ENCODE measurements at places on chromosomes 6 and 20.

- peak; percentile 71 for DNase-seq
Measured at GRCh38 chr6:2841264-2842138, at the start of gene SERPINB1. Gene SERPINB1, minus strand, starts transcription at chr6:2841863. Its CDS starts 1,277 bp downstream, at chr6:2840586.

DNA sequence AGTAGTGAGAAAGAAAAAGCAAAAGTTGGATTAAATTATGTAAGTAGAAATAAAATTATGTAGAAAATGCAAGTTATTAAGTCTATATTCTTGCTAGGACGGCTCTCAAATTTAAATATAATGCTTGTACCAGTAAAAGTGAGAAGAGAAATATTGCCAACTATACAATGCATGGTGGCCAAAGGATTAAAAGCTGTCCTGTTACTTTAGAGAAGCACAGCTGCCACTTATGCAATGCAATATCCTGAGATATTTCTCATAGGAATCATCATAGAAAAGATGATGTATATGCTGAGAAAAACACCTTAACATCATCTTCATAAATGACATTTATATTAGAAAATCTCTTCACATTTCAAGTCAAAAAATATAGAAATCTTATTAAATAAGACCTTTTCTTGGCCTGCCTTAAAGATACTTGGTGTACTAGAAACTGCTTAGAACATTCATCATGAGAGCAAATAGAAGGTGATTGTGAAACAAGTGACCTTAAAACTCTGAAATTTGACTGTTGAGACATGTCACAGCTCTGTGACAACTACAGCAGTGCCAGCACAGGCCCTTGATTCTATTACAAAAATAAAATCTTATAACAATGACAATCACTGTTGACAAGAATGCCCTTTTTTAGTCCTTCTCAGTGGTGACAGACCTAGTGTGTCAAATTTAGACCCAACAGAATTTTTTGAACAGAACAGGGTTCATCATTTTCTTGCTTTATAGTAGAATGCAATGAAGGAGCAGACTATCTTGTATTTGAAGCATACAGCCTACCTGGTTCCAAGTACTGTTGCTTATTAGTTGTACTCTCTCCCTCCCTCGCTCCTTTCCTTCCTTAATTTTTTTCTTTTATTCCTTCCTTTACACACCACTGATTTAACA lies 173.1 kb downstream of the CLVS2 start:
- no peak for DNase-seq

DNA sequence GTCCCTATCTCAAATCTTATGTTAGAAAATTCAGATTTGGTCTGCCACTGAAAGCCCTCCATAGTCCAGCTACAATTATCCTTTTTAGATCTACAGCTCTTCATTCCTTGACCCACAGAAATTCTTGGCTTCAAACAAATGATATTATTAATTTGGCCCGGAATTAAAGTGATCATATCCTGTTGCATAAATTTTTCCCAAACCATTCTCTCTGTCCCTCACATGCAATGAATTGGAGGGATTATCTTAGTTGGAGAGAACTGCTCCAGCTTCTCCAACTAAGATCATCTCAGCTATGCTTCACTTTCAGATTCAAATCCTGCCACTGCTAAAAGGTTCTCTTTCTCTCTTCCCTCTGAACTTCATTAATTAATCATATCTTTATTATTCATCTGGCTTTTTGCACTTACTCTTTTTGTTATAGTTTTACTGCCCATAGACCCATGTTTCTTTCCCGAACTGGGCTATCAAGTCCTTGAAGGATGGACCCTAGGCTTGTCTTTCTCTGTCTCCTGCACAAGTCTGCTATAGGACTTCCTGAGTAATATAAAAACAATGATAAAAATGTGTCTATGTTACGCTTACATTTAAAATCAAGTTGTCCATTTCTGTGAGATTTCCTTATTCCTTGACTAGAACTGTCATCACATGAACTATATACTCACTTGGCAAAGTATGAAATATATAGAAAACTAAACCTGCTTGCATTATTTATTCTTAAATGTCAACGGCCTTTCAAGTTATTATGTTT lies 493.9 kb upstream of the MARCKS start:
- no peak for DNase-seq

GRCh38 chr6:3926150-3926482 lies 76.9 kb downstream of the FAM50B start:
- DNase-seq, result no peak

DNA sequence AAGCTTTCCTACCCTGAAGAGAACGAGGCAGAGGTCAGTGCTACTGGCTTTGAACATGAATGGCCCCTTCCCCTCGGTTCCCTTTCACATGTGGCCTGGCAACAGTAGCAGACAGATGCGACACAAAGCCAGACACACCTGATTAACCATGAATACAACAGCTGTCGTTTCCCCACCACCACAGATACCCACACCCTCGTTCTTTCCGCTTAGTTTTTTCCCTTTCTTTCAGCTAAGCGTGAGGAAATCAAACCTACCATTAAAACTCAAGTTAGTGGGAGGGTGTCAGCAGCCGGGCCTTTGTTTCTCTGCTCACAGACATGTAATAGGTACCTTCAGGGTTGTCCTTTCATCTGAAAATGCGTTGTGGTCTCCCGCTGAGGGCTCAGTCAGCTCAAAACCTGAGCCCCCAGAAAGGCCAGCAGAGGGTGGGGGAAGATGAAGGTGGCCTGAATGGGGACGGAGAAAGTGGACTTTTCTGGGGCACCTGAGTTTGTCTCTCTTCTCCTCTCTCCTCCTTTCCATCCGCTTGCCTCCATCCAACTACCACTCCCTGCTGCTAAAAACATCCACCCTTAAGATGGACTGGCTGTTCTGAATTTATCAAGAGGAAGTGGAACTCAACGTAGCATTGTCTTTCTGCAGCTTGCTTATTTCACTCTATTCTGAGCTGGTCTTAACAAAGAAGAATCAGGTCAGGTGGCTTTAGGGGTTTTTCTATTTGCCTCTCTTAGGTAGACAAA lies 516.6 kb upstream of the JARID2 start:
- DNase-seq, result no peak

GRCh38 chr6:46972531-46972930 lies 50.8 kb upstream of the ADGRF5 start:
- DNase-seq, result no peak

- no peak for DNase-seq
Measured at GRCh38 chr6:21228411-21228810, 365.1 kb upstream of the SOX4 start.

DNA sequence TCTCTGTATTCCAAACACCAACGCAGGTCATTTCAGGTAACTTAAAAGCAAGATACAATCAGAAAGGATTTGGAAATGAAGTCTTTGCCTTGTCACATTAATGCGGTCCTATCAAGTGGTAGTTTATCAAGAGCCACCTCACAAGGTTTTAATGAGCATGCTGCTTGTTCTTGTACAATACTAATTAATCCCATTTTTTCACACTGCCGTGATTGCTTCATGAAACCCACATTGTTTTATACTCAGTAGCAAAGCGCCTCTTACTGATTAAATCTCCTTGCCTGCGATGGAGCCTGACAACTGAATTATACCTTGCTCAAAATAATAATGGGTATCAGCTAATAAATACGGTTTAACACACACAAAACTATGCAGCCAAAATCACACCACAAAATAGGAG lies 234.1 kb upstream of the TSHZ2 start:
- no peak for DNase-seq

DNA sequence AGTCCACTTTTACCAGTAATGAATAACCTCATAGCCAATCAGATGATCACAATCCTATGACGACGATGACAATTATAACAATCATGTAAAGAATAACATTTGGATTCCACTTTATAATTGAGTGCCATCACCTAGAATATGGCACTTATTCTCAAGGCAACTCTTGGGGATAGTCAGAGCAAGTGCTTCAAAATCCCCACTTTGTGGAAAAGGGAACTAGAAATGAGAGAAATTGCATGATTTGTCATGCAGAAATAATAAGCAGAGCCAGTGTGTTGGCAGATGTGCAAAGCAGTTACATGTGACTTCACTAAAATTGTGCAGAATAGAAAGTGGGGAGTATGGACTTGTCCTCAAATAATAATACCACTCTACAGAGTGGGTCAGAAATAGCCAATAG lies 41.3 kb downstream of the FRK start:
- DNase-seq, result no peak

GRCh38 chr20:51379601-51380341 lies 162.7 kb downstream of the NFATC2 start:
- DNase-seq, result no peak

DNA sequence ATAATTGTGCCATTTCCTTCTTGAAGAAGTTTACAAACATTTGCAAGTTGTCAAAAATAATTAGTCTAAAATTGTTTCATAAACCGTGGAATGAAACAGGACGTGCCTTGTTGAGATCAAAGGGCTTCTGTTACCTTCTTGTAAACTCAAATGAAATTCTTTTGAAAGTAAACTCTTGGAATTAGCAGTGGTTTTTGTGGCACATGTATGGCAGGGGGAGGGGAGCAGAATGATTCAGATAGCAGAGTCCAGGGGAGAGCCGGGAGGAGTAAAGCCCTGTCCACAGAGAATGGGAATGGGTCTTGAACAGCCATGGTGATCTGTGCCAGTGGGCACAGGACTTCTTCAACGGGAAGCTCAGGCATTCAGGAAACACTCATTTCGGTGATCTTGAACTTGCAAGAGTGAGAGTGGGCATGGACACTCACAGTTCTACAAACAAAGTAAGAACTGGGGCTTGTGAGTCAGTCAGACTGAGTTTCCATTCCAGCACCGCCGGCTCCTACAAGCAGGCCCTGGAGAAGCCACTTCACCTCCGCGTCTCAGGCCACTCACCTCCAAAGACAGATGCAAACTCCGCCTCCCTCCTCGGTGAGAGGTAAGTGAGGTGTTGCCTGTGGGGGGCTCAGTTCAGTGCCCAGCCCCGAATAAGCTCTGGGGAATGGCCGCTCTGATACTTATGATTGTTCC lies 143.1 kb downstream of the CDH26 start:
- no peak for DNase-seq

GRCh38 chr20:62709537-62709905 lies 885 bp downstream of the NTSR1 start:
- no peak for DNase-seq

DNA sequence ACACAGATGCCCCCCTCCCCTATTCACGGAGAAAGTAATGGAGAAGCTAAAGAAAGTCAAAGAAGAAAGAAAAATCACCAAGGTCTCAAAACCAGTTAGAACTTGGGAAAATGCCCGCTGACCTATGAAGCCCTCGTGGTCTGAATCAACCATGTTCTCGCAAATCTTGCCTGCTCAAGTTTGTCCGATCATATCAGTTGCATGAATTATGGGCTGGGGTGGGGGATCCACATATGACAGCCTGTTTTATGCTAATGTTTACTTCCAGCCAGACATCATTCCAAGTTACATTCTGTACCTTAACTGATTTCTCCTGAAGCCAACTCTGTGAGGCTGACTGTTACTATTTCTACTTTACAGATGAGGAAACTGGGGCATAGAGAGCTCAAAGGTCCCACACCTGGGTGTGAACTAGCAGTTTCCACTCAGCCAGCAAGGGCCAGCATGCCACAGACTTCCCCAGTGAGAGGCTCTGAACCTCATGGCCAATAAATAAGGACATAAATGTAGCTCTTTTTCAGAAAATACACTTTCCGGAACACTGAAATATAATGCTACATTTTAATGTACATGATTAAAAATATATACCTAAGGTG lies 2.1 kb downstream of the RNASET2 start:
- no peak for DNase-seq

DNA sequence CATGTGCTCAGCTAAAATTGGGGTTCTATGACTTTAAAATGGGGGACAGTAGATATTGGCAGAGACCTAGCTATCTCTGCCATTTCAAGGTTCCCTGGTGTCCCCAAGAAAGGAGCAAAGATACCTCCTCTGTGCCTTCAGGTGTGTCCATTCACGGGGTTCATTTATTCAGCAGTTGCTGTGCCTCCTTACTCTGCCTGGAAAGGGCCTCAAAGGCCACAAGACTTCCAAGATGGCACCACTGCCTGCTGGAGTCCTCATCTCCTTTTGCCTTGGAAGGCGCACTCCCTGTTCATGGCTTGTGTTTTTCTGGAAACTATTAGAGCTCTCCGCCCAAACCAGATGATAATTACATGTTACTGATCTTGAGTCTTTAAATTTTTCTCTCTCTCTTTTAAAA lies 3.9 kb upstream of the ZBP1 start:
- DNase-seq, result no peak

DNA sequence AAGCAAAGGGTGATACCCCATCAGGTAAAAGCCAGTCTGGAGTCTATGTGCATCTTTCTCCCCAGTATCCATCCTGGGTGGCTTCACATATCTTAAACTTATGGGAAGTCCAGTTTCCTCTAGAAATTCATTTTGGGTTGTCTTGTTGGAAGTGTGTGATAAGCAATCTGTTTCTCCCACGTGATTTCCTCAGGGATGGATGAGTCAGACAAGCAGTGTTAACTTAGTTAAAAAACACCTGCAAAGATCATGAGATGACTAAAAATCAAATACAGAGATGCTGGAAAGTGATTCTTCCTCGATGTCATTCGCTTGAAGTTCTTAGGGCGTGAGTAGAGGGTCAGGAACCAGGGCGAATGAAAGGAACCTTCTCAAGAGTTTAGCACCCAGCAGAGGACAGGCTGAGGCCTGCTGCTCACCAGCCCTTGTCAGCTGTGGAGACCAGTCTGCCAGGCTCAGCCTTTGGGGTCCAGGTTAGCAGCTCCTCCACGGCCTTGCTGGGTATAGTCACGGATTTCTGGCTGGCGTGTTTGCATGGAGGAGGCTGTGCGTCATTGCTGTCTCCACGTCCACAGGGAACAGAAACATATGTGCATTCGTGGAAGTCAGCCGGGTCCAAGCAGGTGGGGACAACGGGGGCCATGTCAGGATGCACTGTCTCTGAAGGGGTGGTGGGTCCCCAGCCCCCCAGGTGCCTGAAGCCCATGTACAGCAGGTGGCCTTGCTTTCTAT lies 2.8 kb upstream of the PNPLA1 start:
- DNase-seq, result no peak

GRCh38 chr6:137148306-137149034 lies 25.0 kb downstream of the IL22RA2 start:
- peak; percentile 58 for DNase-seq

DNA sequence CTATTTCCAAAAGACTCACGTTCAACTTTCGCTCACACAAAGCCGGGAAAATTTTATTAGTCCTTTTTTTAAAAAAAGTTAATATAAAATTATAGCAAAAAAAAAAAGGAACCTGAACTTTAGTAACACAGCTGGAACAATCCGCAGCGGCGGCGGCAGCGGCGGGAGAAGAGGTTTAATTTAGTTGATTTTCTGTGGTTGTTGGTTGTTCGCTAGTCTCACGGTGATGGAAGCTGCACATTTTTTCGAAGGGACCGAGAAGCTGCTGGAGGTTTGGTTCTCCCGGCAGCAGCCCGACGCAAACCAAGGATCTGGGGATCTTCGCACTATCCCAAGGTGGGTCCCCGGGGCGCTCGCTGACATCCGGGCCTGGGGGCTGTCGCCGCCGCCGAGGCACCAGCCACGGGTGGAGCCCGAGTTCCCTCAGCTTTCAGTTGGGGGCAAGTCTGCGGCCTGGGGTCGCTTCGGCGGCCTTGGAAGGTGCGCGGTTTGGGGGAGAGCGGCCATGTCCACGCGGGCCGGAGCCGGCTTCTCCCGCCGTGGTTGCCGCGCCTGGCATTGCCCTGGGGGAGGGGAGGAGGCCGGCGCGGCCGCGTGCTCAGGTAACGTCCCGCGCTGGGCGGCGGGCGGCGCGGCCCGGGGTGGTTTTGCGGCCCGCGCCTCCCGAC lies 429 bp downstream of the AMD1 start:
- no peak for DNase-seq

Data from stromal cell of bone marrow (primary cell).